ENCODE measurements at places on chromosomes 6 and 20.

DNA sequence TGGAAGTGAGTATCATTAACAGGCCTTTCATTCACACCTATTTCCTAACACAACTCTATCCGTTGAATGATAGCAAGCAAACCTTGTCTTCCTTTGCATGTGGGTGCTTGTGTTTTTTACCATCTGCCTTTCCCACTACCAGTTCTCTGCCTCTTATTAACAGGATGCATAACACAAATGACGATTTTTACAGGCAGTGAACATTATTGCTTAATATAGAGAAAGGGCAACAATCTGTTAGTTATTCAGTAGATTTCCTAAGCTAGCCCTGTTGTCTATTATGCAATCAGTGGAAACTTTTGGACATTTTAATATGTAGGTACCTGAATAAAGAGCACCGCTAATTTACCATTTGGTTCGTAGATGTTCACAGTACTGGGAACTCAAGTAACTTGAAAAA, 348.8 kb upstream of the PLCB4 start:
- no peak for DNase-seq

- DNase-seq, result peak; percentile 46
These were observed 582 bp downstream of the SNRPB start for GRCh38 chr20:2469991-2470422.

- no peak for DNase-seq
These were observed 9.6 kb downstream of the HRH3 start for GRCh38 chr20:62210496-62210855.

DNA sequence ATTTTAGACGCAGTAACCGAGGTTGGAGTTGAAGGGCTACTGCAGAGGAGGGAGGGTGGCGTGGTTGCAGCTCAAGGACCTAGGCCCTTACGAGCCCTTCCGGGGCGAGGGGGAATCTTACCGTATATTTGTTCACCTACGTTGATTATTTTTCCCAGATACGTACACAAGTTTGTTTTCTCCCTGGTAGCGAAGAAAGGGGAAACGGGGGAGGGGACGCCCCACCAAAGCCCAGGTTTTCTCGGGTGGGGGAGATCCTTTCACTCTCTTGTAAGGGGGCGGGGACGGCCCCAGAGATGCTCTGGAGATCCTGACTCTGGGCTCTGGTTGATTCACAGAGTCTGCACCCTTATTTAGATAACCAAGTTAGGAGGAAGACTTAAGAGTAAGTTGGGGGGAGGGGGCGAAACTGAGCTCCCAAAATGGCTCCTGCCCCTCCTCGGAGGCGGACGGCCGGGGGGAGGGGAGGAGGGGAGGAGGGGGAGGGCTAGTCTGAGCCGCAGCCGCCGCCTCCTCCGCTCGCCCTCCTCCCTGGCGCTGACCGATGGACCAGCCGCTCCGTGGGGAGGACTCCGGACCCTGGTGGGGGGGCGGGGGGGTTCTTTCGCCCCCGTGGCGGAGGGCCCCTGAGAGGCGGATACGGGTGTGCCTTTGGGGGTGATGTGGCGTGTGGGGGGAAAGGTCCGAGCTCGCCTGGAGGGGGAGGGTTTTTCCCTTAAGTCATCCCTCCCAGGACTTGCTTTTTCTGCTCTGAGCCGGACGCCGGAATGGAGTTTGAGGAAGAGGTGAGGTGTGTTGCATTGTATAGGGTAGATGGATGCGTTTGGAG, 2.2 kb downstream of the BRD2 start:
- DNase-seq, result peak; percentile 72

- no peak for DNase-seq
These were observed 36.7 kb downstream of the CYP24A1 start for GRCh38 chr20:54137115-54137514.

- no peak for DNase-seq
These were observed 199.8 kb downstream of the SLC24A3 start for GRCh38 chr20:19412254-19412653.

DNA sequence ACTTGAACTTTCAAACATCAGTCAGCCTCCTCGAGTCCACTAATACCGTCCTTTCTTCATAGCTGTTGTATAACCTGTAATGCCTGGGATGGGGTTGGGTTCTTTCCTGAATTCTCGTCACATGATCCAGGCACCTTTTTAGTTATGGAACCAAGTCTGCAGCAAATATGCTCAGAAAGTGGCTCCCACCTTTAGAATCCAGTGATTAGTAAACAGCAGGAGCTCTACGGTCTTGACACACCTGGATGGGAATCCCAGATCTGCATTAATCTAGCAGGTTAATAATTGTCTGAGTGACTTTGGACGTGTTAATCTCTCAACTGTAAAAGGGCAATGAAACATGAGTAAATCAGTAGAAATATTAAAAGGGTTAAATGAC, 729 bp upstream of the ZHX3 start:
- DNase-seq, result peak; percentile 63

DNA sequence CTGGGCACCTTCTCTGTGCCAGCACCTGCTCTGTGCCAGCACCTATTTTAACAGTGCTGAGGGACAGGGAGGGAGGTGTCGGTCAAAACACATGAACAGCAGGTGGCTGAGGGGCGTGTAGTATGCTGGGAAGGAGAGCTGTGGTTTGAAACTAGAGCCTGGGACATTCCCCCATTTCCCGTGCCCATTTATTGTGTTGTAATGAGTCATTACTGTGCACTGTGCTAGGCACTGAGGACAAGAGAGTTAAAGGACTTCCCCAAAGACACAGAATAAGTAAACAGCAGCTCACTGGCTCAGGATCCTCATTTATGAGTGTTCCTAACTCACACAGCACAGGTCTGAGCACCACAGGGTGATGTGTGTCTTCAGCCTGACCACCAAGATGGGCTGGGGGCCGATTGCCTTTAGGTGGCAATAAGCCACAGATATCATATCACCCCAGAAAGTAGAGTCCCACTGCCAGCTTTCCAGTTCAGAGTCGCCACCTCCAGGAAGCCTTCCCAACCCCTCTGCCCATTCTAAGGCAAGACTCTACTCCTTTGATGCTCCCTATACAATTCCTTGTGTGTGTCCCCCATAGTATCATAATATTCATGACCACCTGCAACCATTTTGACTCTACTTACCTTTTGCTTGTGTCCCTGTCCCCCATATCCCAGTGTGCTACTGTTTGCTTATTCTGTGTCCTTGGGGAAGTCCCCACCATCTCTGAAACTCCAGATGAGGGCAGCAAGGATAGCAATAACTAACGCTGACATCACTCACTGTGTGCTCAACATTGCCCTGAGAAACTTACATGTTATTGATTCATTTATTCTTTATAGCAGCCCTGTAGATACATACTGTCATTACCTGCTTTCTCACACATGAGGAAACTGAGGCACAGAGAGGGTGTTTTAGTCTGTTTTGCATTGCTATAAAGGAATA, 87.3 kb downstream of the TOX2 start:
- no peak for DNase-seq

- DNase-seq, result no peak
These were observed 71.2 kb downstream of the SIM1 start for GRCh38 chr6:100393493-100393892.

- DNase-seq, result no peak
These were observed 167.2 kb downstream of the LINC00237 start for GRCh38 chr20:20939006-20939405.

DNA sequence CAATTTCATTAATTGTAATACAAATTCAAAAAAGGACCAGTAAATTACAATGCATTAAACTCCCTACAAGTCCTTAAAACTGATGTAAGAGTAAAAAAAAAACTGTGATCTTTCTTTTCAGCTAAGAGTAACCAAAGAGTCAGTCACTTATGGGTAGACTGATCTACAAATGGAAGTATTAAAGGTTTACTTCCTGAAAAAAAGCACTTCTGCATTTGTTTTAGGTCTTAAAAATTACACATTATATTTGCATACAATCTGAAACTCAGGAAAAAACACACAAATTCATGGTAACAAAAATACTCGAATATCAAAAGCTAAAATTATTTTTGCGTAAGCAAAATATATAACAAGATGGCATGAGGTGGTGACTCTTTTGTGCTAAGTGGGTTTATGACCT, 23.5 kb downstream of the USP49 start:
- DNase-seq, result no peak

GRCh38 chr6:7335519-7335918, 22.5 kb upstream of the SSR1 start:
- DNase-seq, result no peak

GRCh38 chr6:151275121-151275520, 35.4 kb downstream of the AKAP12 start:
- no peak for DNase-seq

DNA sequence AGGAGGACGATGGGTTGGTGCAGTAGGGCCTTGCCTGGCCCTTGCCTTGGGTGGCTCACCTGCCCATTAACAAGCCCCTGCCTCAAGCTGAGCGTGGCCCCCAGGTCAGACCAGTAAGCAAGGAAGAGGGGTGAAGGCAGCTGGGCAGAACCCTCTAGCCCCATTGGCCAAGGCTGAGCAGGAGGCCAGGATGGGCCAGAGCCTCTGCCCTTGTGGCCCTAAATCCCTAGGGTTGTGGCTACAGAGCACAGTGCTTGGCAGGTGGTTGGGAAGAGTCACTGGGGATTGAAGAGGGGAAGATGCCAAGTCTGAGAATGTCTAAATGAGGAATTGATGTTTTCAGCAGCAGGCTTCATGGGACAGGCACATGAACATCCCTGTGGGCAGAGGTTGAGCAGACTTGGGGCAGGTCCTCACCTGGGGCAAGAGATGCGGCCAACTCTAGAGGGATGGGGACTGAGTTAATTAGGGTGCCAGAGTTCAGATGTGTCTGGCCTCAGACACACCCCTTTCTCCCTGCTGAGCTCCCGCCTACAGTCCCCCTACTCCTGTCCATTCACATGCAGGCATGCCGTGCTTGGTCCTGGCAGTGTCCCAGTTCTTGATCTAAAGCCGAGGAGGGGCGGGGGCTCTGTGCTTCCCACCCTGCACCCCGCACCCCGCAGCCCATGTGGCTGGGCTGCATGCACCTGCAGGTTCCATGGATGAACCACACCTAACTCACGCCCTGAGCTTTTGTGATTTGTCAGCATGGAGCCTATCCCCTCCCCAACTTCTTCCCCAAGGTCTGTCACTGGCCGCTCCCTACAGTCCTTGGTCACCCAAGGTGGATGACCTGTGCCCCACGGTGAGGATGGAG, 9.8 kb downstream of the GTSF1L start:
- no peak for DNase-seq

DNA sequence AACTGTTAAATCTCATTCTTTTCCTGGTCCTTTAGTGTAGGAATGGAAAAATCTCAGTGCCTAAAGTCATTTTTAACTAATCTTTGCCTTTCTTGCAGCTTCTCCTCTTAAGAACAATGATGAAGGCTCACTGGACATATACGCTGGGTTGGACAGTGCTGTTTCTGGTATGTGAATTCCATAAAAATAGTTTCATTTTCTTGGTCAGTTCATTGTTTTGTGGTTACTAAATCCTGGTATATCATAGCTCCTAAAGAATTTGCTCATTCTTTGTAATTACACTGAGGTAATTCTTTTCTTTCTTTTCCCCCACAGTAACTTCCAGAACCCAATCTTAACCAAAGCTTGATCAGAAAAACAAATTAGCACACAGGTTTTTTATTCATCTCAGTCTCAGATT, 23.4 kb downstream of the CASP8AP2 start:
- no peak for DNase-seq

- no peak for DNase-seq
These were observed 250.9 kb upstream of the RREB1 start for GRCh38 chr6:6856538-6857523.

GRCh38 chr6:110552901-110553641, 76.7 kb upstream of the SLC22A16 start:
- DNase-seq, result no peak

GRCh38 chr6:79040083-79040482, 38.0 kb downstream of the PHIP start:
- no peak for DNase-seq

- no peak for DNase-seq
These were observed 13.8 kb downstream of the VAPB start for GRCh38 chr20:58402827-58403226.

GRCh38 chr6:1714654-1715053, 104.9 kb downstream of the FOXC1 start:
- DNase-seq, result no peak

- no peak for DNase-seq
These were observed 315.3 kb downstream of the KIF16B start for GRCh38 chr20:16257813-16258430.

Data from NCI-H526 (cell line).